GM23248 (cell line): ENCODE measurements at places on chromosomes 12 and 14. TPM values are rescaled to one million over a fixed set of nuclear protein-coding genes. Genes with fewer than 3 reads are reported as not detected.

GRCh38 chr12:5409619-5410018, 22.3 kb upstream of the NTF3 start:
- no peaks in the 10 kb centered on the region for H3K4me1 ChIP-seq
- peaks cover 34% of the 10 kb centered on the region for H3K27me3 ChIP-seq
- DNase-seq = no peak
- H3K4me3 ChIP-seq = no peak overlapping the region
- H3K36me3 ChIP-seq = no peaks in the 10 kb centered on the region

GRCh38 chr12:118521036-118521370, 144.6 kb downstream of the SUDS3 start:
- no peaks in the 10 kb centered on the region for H3K27me3 ChIP-seq
- no peaks in the 10 kb centered on the region for H3K4me1 ChIP-seq
- H3K36me3 ChIP-seq = no peaks in the 10 kb centered on the region
- DNase-seq = no peak
- H3K4me3 ChIP-seq = no peak overlapping the region

DNA sequence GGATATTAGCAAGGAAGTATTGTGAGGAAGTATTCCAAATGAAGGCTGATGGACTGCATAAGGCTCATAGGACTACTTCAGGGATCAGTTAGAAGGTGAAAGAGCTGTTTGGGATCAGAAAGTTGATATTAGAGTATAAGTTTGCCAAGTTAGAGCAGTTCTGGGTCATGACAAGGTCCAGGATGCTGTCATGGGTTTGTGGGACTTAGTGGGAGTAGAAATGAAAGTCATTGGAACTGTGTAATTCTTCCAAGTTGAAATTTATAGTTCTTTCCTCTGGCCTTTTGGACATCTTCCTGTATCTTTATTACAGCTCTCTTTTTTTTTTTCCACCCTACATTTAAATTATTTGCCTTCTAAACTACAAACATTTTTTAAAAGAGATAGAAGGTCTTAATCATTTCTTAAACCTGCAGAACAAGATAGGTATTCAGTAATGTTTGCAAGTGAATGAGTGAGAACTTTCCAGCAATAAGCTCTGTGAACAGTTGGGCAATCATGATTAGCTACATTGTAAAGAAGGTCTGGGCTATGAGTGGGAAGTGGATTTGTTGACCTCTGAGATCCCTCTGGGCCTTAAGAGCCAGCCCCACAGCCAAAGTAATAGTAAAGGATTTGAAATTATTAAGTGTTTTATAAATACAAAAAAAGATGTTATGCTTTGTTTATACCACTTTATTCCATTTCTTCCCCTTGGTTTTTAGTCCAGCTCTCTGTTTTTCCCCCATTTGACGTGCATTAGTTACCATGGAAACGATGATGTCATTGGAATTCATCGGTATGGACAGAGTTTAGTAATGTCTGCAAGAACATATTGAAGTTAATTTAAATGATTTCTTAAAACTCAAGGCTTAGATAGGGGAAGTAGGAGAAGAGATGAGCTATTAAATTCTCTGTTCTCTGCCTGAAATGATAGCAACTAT, 247.9 kb upstream of the ARHGAP5 start:
- H3K4me1 ChIP-seq = peaks cover 10% of the 10 kb centered on the region
- H3K27ac ChIP-seq = peak overlapping the region; percentile 32
- no peaks in the 10 kb centered on the region for H3K27me3 ChIP-seq
- no peaks in the 10 kb centered on the region for H3K36me3 ChIP-seq
- H3K4me3 ChIP-seq = no peak overlapping the region
- peak; percentile 66 for DNase-seq

DNA sequence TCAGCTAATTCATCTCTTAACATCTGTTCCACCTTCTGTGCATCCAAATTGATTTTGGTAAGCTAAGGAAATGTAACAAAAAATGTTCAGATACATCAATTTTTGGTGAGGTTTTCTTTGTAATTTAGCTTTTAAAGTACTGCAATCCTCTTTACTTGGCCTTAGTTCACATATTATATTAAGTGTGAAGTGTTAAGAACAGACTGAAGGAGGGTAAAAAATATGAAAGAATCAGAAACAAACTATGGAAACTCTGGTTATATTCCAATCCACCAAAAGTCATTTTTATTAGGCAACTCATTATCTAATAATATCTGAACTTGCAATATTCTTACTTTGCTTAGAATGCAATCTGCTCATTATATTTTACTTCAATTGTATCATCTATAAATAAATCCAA, 49.1 kb downstream of the CEP290 start:
- H3K27me3 ChIP-seq = no peaks in the 10 kb centered on the region
- H3K27ac ChIP-seq = no peak overlapping the region
- no peaks in the 10 kb centered on the region for H3K4me1 ChIP-seq
- peaks cover 15% of the 10 kb centered on the region for H3K36me3 ChIP-seq
- H3K4me3 ChIP-seq = no peak overlapping the region
- no peak for DNase-seq

GRCh38 chr14:91350483-91350812, 67.2 kb downstream of the CCDC88C start:
- H3K4me3 ChIP-seq = no peak overlapping the region
- no peak overlapping the region for H3K27ac ChIP-seq
- no peaks in the 10 kb centered on the region for H3K36me3 ChIP-seq
- 0 out of 2 replicates have a peak, but pooled peaks cover 4% of the 10 kb centered on the region for H3K4me1 ChIP-seq
- no peak for DNase-seq
- peaks cover 40% of the 10 kb centered on the region for H3K27me3 ChIP-seq

GRCh38 chr12:76559400-76560085, at the start of gene OSBPL8:
TSS of gene OSBPL8 (minus strand) at chr12:76559771. CDS start at chr12:76487551, 72,220 bp downstream.
- H3K4me3 ChIP-seq = peak within 1 kb of the TSS; percentile 92
- peak within 1 kb of the TSS; percentile 85 for H3K27ac ChIP-seq
- H3K27me3 ChIP-seq = no peaks in the 10 kb centered on the region
- DNase-seq = peak; percentile 97
- H3K4me1 ChIP-seq = peaks cover 35% of the 10 kb centered on the region

GRCh38 chr12:75116646-75117198, 92.9 kb downstream of the KCNC2 start:
- H3K4me3 ChIP-seq = no peak overlapping the region
- no peaks in the 10 kb centered on the region for H3K36me3 ChIP-seq
- H3K4me1 ChIP-seq = no peaks in the 10 kb centered on the region
- DNase-seq = no peak

DNA sequence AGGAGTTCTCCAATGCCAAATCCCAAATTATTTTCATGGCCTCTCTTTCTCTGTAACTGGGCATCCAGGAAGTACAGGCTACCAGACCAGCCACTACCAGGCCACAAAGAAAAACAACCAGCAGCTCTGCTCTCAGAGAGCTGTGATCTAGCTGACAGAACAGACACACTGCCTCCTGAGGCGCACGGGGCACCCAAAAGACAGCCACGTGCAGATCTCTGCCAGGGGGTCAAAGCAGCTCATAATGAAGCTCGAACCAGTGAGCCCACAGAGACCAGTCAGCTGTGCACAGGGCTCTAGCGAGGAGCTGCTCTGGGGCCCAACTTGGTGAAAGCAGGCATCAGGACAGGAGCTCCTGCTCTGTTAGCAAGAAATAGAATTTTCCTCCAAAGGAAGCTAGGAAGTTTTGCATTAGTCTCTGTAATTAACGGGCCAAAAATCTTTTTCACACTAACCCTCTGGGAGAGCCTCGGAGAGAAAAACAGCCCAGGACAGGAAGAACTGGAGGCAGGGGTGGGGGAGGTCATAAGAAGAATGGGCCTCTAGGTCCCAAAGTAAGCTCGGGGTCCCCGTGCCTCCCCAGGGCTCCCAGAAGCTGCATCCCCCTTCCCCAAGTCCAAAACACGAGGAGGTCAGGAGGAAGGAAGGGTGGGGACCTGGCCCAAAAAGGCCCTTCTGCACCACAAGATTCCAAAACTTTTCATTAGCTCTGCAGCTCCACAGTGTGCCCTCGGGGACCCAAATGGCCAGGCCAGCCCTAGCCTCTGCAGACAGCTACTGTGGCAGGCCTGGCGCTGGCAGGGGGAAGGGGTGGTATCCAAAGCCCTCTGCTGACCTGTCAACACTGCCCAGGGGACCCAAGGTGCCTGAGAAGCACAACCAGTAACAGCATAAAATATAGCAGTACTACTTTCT, 30.2 kb downstream of the ACTN1 start:
- H3K36me3 ChIP-seq = 0 out of 2 replicates have a peak, but pooled peaks cover 4% of the 10 kb centered on the region
- H3K4me3 ChIP-seq = no peak overlapping the region
- no peaks in the 10 kb centered on the region for H3K27me3 ChIP-seq
- H3K4me1 ChIP-seq = peaks cover 74% of the 10 kb centered on the region
- peak overlapping the region; percentile 95 for H3K27ac ChIP-seq
- DNase-seq = peak; percentile 49

DNA sequence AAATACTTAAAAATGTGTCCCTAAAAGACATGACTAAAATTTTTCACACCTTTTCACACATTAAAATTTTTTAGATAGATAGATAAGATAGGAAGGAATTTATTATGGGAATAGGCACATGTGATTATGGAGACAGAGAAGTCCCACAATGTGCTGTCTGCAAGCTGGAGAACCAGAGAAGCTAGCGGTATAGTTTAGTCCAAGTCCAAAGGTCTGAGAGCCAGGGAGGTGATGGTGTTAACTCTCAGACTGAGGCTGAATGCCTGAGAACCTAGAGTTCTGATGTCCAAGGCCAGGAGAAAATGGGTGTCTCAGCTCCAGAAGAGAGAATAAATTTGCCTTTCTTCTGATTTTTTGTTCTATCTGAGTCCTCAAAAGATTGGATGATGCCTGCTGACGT, 65.7 kb downstream of the POLR3B start:
- no peak overlapping the region for H3K27ac ChIP-seq
- no peak overlapping the region for H3K4me3 ChIP-seq
- H3K4me1 ChIP-seq = peaks cover 12% of the 10 kb centered on the region
- H3K27me3 ChIP-seq = no peaks in the 10 kb centered on the region

- H3K4me3 ChIP-seq = peak overlapping the region; percentile 18
- DNase-seq = peak; percentile 78
- no peaks in the 10 kb centered on the region for H3K27me3 ChIP-seq
- H3K27ac ChIP-seq = peak overlapping the region; percentile 59
These were observed 55.8 kb downstream of the PAWR start for GRCh38 chr12:79634957-79635471.

GRCh38 chr12:52404951-52405350, 1.2 kb downstream of the KRT82 start:
- H3K4me3 ChIP-seq = no peak overlapping the region
- H3K4me1 ChIP-seq = no peaks in the 10 kb centered on the region
- H3K36me3 ChIP-seq = no peaks in the 10 kb centered on the region
- DNase-seq = no peak

- H3K27me3 ChIP-seq = no peaks in the 10 kb centered on the region
- DNase-seq = peak; percentile 51
- H3K4me1 ChIP-seq = no peaks in the 10 kb centered on the region
- H3K27ac ChIP-seq = no peak overlapping the region
These were observed 222.8 kb upstream of the NUDT4 start for GRCh38 chr12:93154753-93155480.

GRCh38 chr14:33165144-33165925, 226.7 kb downstream of the NPAS3 start:
- DNase-seq = no peak
- H3K36me3 ChIP-seq = no peaks in the 10 kb centered on the region
- H3K4me1 ChIP-seq = no peaks in the 10 kb centered on the region

- no peaks in the 10 kb centered on the region; the same call in 1 of the 2 replicates for H3K36me3 ChIP-seq
- DNase-seq = peak; percentile 75
- no peaks in the 10 kb centered on the region for H3K27me3 ChIP-seq
- H3K4me1 ChIP-seq = peaks cover 25% of the 10 kb centered on the region
These were observed 1.2 kb upstream of the WSB2 start for GRCh38 chr12:118061873-118062843.

DNA sequence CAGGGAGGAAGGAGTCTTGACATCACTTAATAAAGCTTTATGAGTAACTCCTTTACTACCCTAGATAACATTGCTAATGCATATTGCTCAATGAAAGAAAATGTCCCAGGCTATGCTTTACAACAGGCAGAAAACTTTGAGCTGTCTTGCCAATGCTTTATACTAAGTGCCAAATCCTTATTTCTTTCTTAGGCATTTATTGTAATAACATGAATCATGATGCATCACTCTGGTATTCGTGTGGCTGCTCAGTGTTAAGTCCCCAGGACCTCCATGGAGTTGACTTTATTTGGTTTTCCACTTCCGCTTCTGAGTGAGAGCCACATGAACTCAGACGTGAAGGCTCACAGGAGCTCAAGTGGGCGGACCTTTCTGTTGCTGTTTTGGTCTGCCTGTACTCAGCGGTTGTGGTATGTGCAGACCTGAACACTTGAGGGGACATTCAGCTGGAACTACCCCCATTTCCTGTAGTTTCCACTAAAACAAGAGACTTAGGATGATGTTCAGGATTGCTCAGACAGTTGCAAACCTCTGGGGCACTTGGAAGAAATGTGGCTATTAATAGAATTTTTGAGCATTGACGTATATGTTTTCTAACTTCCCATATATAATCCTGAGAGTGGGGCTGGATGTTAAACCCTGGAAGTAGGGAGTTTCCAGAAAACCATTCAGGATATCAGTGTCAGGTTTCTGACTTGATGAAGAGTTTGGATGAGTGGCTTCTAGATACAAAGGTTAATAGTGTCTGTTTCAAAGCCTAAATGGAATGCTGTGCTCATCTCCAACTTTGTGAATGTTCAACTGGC, 258.6 kb downstream of the MSRB3 start:
- H3K27me3 ChIP-seq = no peaks in the 10 kb centered on the region
- peaks cover 43% of the 10 kb centered on the region for H3K4me1 ChIP-seq
- DNase-seq = peak; percentile 98

GRCh38 chr14:64719601-64720000, 15.4 kb downstream of the PLEKHG3 start:
- no peak for DNase-seq
- peak overlapping the region; percentile 66; the same call in 1 of the 2 replicates for H3K27ac ChIP-seq
- no peak overlapping the region for H3K4me3 ChIP-seq
- no peaks in the 10 kb centered on the region for H3K36me3 ChIP-seq

DNA sequence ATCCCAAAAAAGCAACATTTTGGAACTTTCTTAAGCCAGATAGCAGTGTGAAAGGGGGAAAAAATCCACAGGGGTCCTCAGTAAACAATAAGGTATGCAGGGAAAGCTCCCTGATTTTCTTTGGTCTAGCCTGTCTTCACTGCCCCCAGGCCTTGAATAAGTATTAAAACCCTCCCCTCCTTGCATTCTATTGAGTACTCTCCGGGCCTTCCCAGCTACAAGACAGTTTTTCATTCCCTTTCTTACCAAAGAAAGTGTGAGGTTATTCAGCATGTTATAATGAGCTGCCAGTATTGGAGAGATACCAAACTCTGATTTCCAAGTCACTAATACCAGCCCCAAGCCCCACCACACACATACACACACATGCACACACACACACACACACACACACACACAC, 59.8 kb upstream of the KIF21A start:
- H3K4me3 ChIP-seq = no peak overlapping the region
- H3K27ac ChIP-seq = no peak overlapping the region
- H3K4me1 ChIP-seq = no peaks in the 10 kb centered on the region
- no peaks in the 10 kb centered on the region for H3K27me3 ChIP-seq
- DNase-seq = no peak

DNA sequence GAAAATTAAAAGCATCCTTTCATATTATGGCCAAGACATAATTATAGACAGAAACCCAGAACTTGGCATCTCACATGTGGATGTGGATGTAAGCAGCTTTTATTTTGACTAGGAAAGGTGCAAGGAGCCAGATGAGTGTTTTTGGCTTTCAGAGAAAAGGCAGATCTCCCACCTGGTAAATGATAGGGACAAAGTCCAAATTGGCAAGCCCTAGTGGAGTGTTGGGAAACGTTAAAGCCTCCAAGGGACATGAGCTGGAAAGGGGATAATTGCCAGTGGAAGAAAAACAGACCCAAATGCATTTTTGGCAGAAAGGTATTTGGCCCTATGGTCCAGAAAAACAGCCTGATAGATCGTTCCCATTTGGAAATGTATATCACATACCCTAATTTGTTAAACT, 60.1 kb downstream of the KLHL28 start:
- peaks cover 23% of the 10 kb centered on the region for H3K36me3 ChIP-seq
- no peak overlapping the region for H3K4me3 ChIP-seq

Gene LRP1-AS
- total RNA-seq = not detected in 2 replicates

Gene CD69
- not detected in 2 replicates for total RNA-seq

Gene MGAT4C
- not detected in 2 replicates for total RNA-seq

Gene ATXN3
- total RNA-seq = 35.7 and 75.6 TPM in 2 replicates
